Right ventricle myocardium superior (tissue), 1 donor: ENCODE measurements at places on chromosomes 13 and 19.

GRCh38 chr13:71867131-71867814 is at the start of gene DACH1:
Gene DACH1 (minus strand): TSS chr13:71867204.
- DNase-seq, result peak; percentile 63

GRCh38 chr13:101556676-101557123 is 104.2 kb downstream of the ITGBL1 start:
- peak; percentile 37 for DNase-seq

GRCh38 chr13:69199664-69200063 is 908.0 kb upstream of the ATXN8OS start:
- no peak for DNase-seq

- DNase-seq, result peak; percentile 55
Measured at GRCh38 chr19:21586311-21587116, 81.1 kb downstream of the ZNF429 start.

GRCh38 chr13:49099513-49099877 is 120.6 kb upstream of the MLNR start:
- DNase-seq, result no peak

DNA sequence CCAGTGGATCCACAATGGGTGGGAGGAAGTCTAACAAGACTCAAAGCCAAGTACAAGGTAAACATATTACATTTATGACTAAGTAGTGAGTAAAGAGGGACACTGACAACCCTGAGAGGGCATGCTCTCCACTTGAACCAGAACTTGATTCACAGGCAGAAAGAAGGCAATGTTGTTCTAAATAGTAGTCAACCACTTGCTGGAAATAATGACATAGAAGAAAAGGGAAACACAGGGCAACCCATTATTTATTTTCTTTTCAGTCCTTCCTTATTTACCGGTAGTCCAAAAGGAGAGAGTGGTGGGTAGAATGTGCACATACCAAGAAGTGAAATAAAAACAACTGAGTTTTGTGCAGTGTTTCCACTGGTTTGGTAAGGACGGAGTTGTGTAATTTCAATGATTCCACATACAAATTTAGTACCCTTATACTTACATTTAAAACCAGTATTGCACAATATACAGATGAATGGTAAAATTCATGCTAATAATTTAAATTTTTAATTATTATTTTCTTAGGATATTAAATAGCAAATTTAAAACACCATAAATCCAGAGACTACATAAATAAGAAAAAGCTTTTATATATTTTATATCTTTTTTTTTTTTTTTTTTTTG is 65.9 kb downstream of the ENOX1 start:
- no peak for DNase-seq

DNA sequence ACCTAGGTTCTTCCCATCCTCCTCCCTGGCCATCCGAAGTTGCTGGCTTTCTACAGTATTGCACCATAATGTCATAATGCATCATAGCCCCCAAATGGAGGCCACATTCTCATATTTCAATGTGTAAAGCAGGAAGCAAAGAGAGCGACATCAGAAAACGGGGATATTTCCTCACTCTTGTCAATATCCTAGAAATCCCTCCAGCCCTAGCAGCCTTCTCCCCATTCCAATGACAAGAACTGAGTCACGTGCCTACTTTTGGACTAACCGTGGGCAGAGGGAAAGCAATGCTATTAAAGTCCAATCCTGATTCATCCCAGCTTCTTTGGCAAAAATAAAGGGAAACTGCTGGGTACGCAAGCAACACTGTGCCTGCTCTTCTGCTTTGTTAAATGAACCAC is 4.3 kb upstream of the RAP2A start:
- DNase-seq, result no peak

DNA sequence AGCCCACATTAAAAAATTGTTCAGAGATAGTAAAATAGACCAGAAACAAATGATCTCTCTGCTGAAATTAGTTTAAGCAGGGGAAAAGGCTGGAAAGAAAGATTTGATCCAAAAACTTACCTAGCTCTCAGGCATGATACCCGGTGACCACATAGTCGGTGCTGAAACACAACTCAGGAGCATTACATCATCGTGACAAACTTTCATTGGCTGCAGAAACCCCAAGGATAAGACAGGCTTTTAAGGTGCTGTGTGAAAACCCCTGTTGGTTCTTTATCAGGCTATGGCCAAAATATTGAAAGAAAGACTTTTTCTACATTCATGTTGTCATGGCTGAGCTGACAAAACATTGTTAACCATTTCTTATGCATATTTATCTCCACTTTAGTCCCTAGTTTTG is 171.7 kb upstream of the KLF12 start:
- no peak for DNase-seq

DNA sequence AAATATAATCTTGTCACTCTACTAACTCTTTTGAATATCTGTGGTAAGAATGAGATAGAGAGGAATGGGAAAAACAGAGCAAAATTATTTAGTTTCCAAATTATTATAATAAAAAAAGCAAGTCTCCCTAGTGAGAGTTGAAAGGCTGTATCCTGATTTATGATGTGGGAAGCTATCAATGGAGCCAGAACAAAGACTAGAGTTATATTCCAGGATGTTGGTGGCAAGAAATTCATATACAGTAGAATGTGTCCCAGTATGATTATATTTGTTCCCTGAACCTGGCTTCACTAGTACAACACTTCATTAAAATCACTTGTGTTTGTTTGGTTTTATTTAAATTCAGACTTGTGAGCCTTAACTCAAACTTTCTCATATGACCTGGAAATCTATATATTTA is 630.3 kb downstream of the GPC5 start:
- DNase-seq, result no peak

DNA sequence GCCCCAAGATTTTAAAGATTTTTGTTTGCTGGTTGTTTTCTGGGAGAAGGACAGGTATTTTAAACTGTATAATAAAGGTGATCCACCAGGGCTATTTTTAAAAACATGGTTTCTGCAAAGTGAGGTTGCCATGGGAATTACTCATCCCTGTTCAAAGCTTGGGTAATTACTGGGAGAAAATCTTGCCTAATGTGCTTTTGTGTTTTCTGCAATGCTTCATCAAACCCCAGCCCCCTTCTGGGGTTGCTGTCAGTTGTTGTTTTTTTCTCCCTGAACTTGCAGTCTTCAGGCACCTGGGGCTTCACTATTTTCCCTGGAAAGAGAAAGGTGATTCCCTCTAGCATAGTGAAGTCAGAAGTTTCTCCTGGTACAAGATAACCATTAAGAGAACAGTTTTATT is 277.2 kb downstream of the NALCN start:
- no peak for DNase-seq

DNA sequence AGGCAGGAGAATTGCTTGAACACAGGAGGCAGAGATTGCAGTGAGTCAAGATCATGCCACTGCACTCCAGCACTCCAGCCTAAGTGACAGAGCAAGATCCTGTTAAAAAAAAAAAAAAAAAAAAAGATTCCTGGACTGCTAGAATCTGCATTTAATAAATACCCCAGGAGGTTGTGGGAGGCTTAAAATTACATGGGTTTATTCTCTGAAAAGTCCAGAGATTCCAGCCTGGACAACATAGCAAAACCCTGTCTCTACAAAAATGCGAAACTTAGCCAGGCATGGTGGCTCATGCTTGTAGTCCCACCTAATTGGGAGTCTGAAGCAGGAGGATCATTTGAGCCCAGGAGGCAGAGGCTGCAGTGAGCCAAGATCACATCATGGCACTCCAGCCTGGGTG is 9.5 kb upstream of the SLC1A5 start:
- DNase-seq, result no peak

- DNase-seq, result no peak
Measured at GRCh38 chr13:102901615-102902305, 55.9 kb downstream of the ERCC5 start.

DNA sequence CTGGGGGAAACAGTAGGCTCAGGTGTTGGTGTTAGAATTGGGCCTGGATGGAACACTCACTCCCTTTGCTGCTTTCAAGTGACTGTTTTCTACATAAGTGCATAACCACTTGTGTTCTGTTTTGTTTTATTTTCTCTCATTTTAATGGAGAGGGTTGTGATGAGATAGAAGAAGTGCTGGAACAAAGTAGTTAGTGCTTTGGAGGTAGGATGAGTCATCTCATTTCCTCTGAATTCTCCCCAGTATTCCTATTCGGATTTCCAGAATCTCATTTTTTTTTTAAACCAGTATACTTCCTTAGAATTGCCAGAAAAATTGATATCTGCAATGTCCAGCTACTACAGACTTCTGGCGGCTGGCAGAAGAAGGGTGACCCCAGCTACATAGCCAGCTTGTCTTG is 575.9 kb downstream of the MYO16 start:
- no peak for DNase-seq

- no peak for DNase-seq
Measured at GRCh38 chr13:99153219-99153618, 47.4 kb upstream of the UBAC2 start.

DNA sequence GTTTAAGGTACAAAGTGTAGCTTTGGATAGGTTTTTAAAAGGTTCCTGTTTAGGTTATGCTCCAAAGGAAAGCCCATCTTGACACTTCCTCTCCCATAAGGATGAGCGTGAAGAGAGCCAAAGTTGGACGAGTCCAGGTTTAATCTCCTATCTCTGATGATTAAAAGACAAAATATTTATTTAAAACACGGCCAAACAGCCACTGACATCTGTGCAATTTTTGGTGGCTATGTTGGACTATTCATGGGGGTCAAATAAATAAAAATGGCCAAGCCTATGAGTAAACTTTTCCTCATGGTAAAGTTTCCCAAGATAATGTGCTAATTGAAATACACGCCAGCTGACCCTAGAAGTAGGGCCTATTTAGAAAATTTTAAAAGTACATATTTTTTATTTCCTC is 69.0 kb upstream of the DOCK9 start:
- DNase-seq, result no peak

DNA sequence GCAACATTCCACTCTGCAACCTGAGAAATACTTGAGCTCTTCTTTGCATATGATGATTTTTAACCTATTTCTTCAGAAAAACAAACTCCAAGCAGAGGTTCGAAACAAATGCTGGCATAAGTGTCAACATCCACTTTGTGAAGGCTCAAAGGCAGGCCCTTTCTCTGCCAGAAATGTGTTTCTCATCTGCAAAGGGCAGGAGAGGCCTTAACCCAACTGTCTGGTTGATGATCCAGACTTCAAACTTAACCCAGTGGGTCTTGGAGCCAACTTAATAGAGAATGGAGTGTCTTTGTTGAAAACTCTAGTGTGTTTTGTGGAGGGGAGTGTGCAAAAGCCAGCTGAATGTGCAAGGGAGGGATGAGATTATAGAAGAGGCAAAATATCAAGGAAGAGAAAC is 28.3 kb upstream of the ZNF507 start:
- DNase-seq, result no peak

DNA sequence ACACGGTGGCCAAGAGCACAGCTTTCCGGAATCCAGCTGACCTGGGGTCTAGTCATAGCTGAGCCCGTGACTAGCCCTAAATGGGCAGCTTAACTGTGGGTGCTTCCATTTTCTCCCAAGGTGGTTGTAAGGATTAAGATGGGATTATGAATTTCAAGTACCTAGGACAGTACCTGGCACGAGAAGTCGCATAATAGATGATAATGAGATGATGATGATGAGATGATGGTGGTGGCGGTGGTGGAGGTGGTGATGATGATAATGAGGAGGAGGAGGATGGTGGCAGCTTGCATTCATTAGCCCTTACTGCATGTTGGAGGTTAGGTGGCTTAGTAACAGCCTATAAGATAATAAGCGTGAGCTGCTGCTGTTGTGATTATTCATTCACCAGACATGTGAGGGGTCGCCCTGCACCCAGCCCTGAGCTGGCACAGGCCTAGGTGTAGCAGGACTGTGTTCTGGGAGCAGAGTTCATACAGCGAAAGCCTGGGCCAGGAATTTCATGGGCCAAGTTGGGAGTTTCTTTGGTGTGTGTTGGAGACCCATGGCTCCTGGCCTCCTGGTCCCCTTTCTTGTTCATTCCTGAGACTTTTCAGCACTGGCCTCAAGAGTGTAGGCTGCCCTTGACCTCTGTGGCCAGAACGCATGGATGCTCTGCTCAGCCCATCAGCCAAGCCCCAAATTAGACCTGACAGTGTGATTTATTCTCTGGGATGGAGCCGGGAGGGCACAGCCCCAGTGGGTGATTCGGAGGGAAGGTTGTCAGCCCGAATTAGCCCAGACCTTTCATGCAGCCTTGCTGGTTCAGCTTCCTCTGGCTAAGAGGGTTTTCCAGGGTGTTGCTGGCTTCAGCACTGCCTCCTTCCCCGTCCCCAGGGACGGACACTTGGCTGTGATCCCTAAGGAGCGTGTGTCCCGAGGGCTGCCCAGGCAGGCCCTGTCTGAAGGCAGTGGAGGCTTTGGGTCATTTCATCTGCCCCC is 128.8 kb downstream of the SIPA1L3 start:
- DNase-seq, result peak; percentile 41

DNA sequence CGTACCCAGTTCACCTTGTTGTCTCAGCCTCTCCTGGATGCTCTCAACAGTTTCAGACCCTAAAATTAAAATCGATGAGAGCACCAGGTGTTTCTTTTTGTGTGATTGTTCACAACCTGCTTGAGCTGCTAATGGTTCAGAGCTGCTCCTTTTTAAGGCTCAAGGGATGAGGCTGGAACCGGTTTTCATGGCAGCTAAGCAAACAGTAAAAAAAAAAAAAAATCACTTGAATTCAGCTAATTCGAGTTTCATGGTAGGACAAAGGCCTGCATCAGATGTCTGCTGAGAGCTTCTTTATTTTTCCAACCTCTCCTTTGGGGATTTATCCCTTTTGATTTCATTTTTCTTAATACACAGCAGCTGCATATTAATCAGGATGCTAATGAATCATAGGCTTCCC is 6.5 kb downstream of the SYCE2 start:
- DNase-seq, result no peak

GRCh38 chr13:42420304-42420703 is 148.4 kb downstream of the AKAP11 start:
- DNase-seq, result no peak

- DNase-seq, result no peak
Measured at GRCh38 chr19:58014141-58014540, 11.5 kb upstream of the ZNF606 start.

GRCh38 chr19:42635233-42635539 is 40.5 kb upstream of the CEACAM8 start:
- DNase-seq, result no peak

GRCh38 chr19:7851623-7852500 is 21.8 kb downstream of the EVI5L start:
- no peak for DNase-seq

GRCh38 chr19:33826521-33826920 is 29.9 kb downstream of the KCTD15 start:
- DNase-seq, result no peak

DNA sequence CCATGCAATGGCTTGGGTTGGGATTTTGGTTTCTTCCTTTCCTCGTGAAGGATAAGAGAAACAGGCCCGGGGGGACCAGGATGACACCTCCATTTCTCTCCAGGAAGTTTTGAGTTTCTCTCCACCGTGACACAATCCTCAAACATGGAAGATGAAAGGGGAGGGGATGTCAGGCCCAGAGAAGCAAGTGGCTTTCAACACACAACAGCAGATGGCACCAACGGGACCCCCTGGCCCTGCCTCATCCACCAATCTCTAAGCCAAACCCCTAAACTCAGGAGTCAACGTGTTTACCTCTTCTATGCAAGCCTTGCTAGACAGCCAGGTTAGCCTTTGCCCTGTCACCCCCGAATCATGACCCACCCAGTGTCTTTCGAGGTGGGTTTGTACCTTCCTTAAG is 24.1 kb downstream of the SPC24 start:
- DNase-seq, result no peak
